Stimulated activated CD4-positive, alpha-beta T cell treated with anti-CD3 and anti-CD28 coated beads, Interleukin-2, amount 100 ng/mL, for 48 hours (primary cell): ENCODE measurements at places on chromosomes 2 and 18.

GRCh38 chr18:23178661-23179081, 43.4 kb downstream of the CABLES1 start:
- no peak for DNase-seq

- DNase-seq, result no peak
These were observed 39.0 kb downstream of the TGFA start for GRCh38 chr2:70514612-70515055.

- DNase-seq, result no peak
These were observed 249.4 kb upstream of the KLHL29 start for GRCh38 chr2:23135481-23136100.

DNA sequence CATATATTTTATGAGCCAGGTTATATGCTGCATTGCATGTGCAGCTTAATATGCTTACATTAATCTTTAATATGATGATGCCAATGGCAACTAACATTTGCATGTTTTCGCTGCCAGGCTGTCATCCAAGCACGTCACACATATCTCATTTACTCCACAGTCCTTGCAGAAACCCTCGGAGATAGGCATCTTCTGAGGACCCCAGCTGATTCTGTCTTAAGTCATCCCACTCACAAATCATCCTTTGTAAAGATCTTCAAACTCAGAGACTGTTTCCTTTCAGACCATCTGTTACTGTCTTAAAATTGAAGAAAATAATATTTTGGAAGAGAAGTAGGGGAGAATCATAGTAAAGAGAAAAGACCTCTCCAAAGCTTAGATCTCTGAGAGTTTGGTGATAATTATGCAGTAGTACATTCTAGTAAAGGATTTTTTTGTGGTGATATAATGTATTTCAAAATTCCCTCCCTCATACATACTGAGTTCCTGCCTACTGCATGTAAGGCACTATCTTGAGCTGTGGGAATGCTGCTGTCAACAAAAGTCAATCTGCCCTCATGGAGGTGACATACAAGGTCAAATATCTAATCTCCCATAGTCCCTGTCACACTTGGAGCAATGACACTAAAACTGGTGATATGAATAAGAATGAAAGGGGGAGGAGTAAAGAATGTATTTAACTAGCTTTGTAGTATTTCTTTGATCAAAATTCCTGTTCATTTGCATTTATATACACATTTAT, 11.0 kb downstream of the ITGA4 start:
- no peak for DNase-seq

DNA sequence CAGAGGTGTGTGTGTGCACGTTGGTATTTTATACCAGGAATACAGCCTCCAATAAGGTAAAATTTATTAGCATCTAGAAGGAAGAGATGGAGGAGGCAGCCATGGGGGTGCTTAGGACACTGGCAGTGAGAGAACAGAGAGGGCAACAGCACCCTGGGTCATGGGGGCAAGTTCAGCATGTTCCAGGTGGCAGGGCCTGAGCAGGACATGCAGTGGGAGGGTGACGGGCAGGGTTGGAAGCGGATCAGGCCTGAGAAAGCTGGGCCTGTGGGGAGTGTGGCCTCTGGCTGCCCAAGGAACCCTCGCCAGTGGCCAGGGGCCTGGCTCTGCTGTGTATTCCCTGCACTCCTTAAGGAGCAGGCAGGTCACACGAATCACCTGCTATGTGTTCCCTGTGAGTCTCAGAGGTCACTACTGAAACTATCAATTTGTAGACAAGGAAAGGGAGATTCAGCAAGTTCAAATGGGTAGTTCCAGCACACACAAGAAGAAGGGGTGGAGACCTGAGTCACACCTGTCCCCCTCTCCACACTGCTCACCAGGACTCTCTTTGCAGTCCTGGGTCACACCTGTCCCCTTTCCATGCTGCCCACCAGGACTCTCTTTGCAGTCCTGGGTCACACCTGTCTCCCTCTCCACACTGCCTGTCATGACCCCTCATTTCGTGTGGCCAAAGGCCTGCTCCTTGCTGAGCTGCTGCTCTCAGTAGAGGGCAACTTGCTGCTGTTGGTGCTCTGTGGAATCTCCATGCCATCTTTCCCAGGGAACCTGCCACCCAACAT, 463.9 kb upstream of the HS6ST1 start:
- DNase-seq, result no peak

GRCh38 chr18:33201509-33201926, 239.0 kb downstream of the CCDC178 start:
- no peak for DNase-seq

- no peak for DNase-seq
These were observed 245.0 kb upstream of the MGAT5 start for GRCh38 chr2:134008837-134009236.
